ENCODE measurements at places on chromosomes 16 and 17.

DNA sequence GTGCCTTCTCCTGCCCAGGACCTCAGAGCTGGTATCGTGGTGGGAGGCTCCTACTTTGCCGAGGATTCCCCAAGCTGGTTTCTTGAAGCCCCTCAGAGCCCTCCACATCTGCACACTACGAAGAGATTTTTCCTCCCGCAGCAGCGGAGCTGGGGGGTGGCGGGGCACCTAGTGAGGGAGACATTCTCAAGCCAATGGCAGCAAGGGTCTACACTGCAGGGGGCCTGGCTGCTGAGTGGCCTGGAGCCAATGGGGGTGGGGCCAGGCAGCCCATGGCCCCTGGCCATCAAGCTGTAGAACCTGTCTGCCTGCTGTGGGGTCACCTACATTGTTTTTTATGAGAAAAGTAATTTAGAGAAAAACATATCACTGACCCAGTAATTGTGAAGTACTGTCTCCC, 5.0 kb downstream of the SLC26A11 start:
- no peak for DNase-seq

DNA sequence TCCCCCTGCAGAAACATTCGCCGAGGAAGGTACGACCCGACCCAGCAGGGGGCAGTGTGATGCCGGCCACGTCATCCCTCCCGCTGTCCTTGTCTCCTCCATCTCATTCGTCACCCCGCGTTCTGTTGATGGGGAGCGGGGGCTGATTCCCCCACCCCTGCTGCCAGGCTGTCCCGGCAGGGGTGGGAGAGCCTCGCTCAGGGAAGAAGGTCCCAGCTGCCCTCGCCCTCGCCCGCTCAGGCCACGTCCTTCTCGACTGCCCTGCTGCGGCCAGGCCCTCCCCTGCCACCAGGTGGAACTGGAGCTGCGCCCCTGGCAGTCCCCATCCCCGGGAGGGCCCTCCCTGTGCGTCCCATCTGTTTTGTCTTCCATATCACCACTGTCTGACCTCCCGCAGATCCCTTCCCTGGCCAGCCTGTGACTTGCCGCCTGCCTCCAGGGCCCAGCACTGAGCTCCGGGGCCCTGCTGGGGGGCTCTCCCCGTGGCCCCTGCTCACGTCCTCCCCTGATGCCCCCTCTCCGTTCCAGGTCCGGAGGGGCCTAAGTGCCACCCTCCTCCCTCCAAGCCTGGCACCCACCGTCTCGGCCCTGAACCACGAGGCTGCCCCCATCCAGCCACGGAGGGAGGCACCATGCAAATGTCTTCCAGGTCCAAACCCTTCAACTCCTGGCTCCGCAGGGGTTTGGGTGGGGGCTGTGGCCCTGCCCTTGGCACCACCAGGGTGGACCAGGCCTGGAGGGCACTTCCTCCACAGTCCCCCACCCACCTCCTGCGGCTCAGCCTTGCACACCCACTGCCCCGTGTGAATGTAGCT, 20.6 kb downstream of the ADAM11 start:
- no peak for DNase-seq

DNA sequence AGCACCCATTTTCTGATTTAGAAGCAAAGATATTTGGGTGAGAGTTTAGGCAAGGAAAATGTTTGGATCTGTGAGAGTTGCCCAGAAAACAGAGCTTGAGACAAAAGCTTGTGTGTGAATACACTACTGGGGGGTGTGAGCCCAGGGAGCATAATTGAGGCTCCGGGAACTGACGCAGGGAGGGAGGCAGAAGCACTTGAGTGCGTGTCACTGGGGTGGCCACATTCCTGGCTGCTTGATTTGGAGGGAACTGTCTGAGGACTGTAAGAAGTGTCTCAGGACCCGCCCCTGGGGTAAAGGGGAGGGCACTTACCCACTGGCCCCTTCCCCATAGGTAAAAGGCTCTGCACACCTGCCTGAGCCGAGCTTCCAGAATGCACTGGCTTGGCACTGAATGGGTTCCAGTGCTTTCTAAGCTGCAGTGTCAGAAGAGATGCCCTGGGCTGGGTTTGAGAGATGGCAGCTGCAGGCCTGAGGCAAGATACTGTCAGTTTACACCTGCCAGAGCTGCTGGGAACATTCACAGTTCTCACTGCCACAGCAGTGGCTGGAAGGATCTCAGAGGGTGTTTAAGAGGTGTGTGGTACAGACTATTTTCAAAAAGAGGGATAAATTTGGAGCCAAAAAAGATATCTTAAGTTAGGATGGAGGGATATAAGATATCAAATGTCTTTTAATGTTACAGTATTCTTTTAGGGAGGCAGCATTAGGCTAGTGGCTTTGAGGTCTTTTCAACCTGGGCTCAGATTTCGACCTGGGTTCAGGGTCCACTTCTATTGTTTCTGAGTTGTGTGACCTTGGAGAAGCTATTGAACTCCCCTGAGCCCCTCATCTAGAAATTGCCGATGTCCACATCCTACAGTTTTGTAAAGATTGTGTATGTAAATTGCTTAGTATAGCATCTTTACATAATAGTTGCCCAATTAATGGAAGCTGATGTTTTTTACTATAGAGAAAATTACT, 6.9 kb upstream of the TEX2 start:
- DNase-seq: no peak

- DNase-seq: no peak
Measured at GRCh38 chr17:33551075-33551474, 258.0 kb upstream of the ASIC2 start.

- DNase-seq: no peak
Measured at GRCh38 chr16:68351991-68352431, 41.2 kb downstream of the PRMT7 start.

DNA sequence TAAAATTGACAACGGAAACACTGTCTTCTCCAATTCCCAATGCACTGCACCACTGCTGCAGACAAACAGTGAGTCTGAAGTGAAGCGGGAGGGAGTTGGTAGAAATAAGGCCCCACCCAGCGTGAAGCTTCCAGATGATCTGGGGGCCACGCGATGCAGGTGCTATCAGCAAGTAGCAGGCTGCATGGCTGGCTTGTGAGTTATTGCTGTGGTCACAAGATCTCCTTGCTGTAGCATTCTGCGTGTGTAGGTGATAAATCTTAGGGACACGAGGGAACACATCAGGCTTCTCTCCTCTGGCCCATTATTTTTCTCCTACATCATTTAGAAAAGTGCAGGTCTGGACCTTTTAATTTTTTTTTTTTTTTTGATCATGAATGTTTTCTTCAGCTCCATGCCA, 407.6 kb downstream of the TMEM114 start:
- no peak for DNase-seq

- DNase-seq: no peak
Measured at GRCh38 chr17:9271989-9272388, 250.7 kb downstream of the NTN1 start.

GRCh38 chr17:17075125-17075781, 33.0 kb downstream of the MPRIP start:
- no peak for DNase-seq

DNA sequence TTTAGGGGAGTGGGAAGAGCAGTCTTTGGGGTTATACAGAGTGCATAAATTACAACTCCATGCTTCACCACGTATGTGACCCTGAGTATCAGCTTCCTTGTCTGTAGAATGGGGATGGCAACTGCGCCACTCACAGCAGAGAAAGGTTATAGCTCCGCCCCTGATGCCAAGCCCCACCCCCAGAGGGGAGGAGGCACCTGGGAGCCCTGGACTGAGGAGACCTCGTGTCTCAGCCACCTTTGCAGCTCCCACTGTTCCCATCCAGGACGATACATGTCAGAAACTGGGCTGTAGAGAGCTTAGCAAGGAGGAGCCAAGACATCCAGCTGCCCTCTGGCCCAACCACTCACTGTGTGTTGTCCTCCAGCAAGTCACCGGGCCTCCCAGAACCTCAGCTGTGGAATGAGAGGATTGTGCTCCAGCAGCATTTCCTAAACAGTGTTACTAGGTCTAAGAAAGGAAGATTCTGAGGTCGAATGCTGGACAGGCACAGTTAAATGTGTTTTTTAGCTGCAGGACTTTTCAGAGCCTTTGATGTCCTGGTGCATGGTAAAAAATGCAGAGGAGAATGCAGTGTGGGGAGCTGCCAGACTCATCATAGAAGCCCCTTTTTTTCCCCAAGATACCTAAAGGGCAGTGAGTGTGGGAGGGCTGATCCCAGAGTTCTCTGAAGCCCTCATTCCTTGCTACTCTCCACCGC, 49.4 kb downstream of the BEAN1 start:
- DNase-seq: no peak

DNA sequence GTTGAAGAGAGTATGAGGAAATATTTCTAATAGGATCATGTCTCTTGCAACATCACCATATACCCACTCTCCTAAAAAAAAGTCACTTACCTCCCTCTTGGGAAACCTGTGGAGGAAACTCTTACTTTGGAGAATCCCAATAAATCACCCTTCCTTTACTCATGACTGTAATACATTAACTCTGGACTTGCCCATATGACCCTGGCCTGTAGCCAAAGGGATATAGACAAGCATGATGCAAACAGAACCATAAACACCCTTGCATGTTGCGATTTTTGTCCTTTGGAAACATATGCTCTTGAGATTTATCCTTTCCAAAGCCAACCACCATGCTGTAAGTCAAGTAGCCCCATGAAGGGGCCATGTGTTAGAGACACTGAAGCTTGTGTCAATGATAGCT, 19.5 kb downstream of the CDH11 start:
- no peak for DNase-seq

DNA sequence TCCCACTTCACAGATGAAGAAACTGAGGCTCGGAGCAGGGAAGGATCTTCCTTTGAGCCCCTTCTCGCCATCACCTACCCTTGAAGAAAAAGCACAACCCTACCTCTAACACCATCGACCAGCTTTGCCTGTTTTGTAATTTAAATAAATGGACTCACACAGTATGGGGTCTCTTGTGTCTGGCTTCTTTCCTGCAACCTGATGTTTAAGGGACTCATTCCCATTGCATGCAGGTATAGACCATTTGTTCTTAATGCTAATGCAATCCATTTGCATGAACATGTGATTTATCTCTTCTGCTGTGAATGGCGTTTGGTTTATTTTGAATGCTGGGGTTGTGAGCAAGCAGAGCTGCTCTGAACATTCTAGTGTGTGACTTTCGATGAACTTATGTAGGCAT, 150.8 kb upstream of the FOXF1 start:
- no peak for DNase-seq

All from NCI-H1436 treated with DMSO at 0.1 percent for 48 hours (cell line).